Muscle of back (tissue), 13 donors: ENCODE measurements at places on chromosomes 1 and 21.

DNA sequence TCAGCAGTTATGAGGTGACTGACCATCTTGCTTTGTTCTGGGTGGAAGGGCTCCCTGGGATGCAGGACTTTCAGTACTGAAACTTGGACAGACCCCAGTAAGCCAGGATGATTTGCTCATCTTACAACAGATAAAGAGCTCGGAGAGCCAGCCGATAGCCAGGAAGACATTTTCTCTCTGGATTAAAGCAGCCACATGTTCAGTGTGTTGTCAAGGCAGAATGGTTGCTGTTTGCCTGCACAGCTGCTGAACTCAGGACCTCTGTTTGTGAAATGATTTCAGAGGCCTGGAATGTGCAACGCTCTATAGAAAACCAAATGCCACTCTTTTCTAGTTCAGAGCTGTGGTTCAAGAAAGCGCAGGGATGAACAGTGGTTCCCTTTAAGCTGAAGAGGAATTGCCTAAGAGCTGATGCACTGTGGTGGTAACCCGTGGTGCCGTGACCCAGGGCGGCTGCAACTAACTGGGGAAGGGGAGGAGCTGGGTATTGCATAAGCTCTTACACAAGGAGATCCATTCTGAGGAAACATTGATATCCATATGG, 40.7 kb downstream of the CASQ2 start:
- peak; percentile 76 for DNase-seq

- DNase-seq = no peak
These were observed 37.7 kb upstream of the TMEM125 start for GRCh38 chr1:43232074-43232473.

DNA sequence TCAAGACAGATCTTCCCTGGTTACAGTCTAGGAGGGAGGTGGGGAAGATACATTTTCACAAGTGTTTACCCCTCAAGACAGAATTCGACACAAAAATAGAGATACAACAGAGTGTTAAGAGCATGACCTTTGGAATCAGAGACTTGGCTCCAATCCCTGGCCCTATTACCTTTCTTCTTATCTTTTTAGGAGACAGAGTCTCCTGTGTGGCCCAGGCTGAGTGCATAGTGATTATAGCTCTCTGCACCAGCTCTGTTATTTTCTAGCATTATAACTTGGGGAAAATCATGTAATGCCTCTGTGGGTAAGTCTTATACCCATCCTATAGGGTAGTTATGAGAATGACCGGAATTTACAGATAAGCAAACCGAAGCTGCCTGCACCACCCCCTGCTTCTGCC, 9.8 kb downstream of the NIPAL3 start:
- no peak for DNase-seq

GRCh38 chr21:28272272-28272992, 720.2 kb downstream of the LTN1 start:
- DNase-seq = no peak

DNA sequence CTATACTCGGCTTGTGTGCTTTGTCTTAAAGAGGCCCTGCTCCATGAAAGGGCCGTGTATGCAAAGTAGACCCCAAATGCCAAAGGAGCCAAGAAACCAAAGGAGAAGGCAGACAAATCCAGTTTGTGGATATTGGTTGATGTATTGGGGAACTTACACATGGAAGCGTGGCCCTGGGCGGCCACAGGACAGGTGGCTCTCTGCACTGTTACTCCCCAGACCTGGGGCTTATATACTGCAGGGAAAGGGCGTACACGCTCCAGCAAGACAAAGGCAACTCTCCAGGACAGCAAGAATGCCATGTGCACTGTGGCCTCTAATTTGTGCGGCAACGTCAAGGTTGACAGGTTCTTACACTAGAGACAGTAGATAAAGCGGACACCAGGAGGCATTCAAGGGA, 24.8 kb downstream of the RSPH1 start:
- no peak for DNase-seq

DNA sequence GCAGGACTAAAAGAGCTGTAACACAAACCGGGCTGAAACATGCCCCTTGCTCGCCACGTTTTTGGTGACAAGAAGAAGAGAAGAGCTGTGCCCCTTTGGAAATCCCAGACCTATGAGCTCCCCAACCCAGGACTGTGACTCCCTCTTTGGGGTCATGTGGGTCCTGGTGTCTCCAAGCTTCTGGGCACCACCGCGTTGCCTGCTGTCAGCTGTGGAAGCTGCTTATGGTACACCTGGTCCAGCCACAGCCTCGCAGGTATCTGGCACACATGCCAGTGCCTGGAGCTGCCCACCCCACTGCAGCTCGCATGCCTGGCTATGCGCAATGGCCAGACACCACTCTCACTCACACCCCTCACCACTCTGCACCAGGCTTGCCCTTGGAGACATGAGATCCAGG, 171.8 kb downstream of the MATN1 start:
- no peak for DNase-seq
